Esophagus muscularis mucosa (tissue), 4 donors: ENCODE measurements at places on chromosomes 16 and 17. TPM values are rescaled to one million over a fixed set of nuclear protein-coding genes. Genes with fewer than 3 reads are reported as not detected.

DNA sequence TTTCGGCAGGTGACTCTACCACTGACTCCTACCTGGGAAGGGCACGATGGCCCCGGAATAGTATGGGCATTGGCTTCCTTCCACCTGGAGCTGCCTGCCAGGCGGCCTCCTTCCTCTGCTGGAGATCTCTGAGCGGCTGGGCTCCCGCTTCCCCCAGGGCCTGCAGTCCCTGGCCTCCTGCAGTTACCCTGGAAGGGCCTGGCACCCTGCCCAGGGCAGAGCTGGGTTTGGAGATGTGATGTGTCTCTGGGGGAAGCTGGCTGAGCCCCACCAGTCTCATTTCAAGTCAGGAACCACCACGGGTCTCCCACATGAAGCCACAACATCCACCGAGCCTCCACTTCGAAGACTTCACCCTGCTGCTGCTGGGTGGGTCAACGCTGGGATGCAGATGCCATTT is 97.9 kb downstream of the IRF8 start:
- H3K27me3 ChIP-seq = no peaks in the 10 kb centered on the region
- H3K4me3 ChIP-seq = no peak overlapping the region
- no peaks in the 10 kb centered on the region for H3K36me3 ChIP-seq
- DNase-seq = no peak
- H3K27ac ChIP-seq = no peak overlapping the region

DNA sequence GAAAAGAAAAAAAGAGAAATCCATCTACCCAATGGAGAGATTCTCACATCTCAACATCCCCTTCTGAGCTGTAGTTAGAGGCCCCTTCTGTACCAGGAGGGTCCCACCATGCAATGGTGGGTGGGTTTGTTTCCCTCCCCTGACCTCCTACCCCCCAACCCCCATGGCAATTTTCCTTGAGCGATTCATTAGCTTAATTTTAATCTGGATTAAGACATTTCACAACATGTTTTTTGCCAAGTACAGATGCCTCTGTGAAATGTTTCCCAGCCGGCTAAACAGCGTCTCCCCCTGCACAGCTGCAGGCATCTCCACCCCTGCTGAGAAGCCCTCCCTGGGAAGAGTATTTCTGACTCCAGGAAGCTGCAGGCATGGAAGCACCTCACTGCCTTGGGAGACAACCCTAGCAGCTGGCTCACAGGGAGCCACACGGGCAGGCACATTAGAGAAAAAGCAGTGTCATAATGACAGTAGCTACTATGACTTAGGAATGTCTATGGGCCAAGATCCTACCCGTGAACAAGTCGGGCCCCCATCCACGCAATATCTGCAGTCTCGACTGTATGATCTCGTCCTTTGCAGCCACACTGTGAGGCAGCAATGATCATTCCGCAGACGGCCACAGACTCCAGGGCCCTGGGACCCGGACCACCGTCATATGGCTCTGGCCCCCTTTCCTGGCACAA is 117.3 kb downstream of the ADCY9 start:
- peak overlapping the region; percentile 58 for H3K27ac ChIP-seq
- no peak for DNase-seq
- no peaks in the 10 kb centered on the region for H3K36me3 ChIP-seq
- H3K4me3 ChIP-seq = no peak overlapping the region

GRCh38 chr17:909642-910323 is 69.8 kb downstream of the NXN start:
- H3K36me3 ChIP-seq = no peaks in the 10 kb centered on the region
- no peaks in the 10 kb centered on the region for H3K27me3 ChIP-seq
- H3K27ac ChIP-seq = no peak overlapping the region
- no peak for DNase-seq

- H3K27me3 ChIP-seq = no peaks in the 10 kb centered on the region
- H3K4me3 ChIP-seq = no peak overlapping the region
- H3K4me1 ChIP-seq = no peaks in the 10 kb centered on the region
- no peak for DNase-seq
- H3K36me3 ChIP-seq = no peaks in the 10 kb centered on the region
- H3K27ac ChIP-seq = no peak overlapping the region
Observed at GRCh38 chr16:68383858-68384257, 64.5 kb downstream of the SMPD3 start.

DNA sequence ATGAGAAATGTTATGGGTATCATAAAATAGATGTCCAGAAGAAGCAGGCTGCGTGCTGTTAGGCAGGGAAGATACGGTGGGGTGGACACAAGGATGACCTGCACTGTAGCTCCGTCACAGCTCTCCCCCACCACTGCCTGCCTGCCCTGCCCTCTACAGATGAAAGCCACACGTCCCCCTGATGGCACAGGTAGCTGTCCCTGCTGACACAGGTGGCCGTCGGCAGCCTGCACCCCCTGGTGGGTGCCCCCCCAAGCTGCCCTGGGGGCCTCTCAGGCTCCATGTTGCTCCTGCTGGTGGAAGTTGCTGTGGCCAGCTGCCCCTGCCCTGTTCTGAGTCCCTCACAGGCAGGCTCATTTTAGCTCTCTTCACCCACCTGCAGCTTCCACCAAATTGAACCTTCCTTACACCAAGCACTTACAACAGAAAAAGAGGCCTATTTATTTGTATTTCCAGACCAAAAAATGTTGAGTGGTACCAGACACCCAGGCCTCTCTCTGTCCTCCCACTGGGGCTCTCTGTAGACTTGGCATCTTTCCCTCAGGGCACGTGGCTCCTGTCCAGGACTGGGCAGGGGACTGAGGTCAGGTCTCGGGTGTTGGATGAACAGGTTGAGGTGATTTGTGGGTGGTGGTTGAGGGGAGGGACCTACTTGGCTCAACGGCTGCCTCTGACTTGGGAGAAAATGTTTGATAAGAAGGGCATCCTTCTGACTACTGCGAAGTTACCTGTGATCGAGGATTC is 50.1 kb upstream of the CACNG5 start:
- no peak overlapping the region for H3K4me3 ChIP-seq
- H3K4me1 ChIP-seq = no peaks in the 10 kb centered on the region
- no peak for DNase-seq
- H3K36me3 ChIP-seq = peaks cover 47% of the 10 kb centered on the region

GRCh38 chr17:57890857-57891232 is 41.0 kb upstream of the MRPS23 start:
- no peak for DNase-seq
- peaks cover 91% of the 10 kb centered on the region for H3K4me1 ChIP-seq
- H3K27me3 ChIP-seq = no peaks in the 10 kb centered on the region
- no peaks in the 10 kb centered on the region for H3K36me3 ChIP-seq
- H3K27ac ChIP-seq = peak overlapping the region; percentile 88

DNA sequence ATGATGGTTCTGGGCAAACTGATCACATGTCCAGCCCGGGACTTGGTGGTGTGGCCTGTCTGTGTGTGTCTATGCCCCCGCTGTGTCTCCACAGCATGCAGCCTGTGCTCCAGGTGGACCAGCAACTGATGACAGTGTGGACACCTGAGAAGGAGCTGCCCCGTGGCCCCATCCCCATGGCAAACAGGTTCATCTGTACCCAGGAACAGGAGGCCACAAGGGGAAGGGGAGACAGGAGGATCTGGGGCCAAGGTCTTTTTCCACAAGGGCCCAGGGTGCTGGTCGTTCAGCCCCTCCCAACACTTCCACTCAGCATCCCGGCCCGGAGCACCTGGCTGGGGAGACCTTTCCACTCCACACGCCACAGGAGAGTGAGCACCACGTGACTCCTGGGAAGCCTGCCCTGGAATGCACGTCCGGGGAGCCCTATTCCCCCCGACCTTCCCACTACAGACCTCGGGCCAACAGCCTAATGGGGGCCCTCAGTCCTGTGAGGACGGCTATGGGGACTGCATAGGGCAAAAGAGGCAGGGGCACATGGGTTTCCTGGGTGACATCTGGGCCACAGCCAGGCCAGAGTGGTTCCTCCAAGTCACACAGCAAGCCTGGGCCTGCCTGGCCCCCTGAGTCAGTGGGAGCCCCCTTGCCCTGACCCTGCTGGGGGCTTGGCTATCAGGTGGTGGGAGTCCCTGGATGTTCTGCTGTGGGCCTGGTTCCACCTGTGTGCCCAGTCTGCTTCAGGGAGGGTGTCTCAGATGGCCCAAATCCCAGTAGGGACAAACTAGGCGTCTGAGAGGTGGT is 20.8 kb upstream of the NXPH3 start:
- H3K36me3 ChIP-seq = no peaks in the 10 kb centered on the region
- H3K4me3 ChIP-seq = no peak overlapping the region
- no peak overlapping the region for H3K27ac ChIP-seq
- H3K27me3 ChIP-seq = no peaks in the 10 kb centered on the region
- no peak for DNase-seq

GRCh38 chr16:79379095-79379494 is 221.4 kb downstream of the MAF start:
- H3K27me3 ChIP-seq = no peaks in the 10 kb centered on the region
- no peaks in the 10 kb centered on the region for H3K4me1 ChIP-seq

- H3K4me3 ChIP-seq = no peak overlapping the region
- H3K27me3 ChIP-seq = no peaks in the 10 kb centered on the region
- no peaks in the 10 kb centered on the region for H3K4me1 ChIP-seq
- DNase-seq = no peak
Observed at GRCh38 chr17:73011016-73011486, 81.4 kb downstream of the SLC39A11 start.

DNA sequence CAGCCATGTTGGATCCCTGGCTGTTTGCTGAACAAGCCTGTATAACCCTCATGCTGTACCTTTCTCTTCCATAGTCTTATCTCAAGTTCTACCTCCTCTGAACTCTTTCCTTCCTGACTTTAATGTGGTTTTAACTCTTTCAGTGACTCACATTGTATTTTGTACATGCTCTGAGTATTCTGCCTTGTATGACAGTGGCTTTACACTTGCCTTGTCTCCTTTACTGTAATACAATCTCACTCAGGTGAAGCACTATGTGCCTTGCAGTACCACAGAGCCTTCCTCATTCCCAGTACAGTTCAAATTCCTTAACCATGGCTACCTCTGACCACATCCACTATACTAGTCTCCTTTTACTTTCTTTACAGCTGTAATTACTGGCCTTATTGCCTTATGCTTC is 14.1 kb downstream of the PSMD11 start:
- H3K27ac ChIP-seq = no peak overlapping the region
- peaks cover 3% of the 10 kb centered on the region for H3K4me1 ChIP-seq
- peaks cover 94% of the 10 kb centered on the region for H3K36me3 ChIP-seq
- H3K4me3 ChIP-seq = no peak overlapping the region
- no peak for DNase-seq
- H3K27me3 ChIP-seq = no peaks in the 10 kb centered on the region

- H3K27ac ChIP-seq = no peak overlapping the region
- peak; percentile 39 for DNase-seq
- H3K4me3 ChIP-seq = no peak overlapping the region
- H3K4me1 ChIP-seq = no peaks in the 10 kb centered on the region
- no peaks in the 10 kb centered on the region for H3K27me3 ChIP-seq
- H3K36me3 ChIP-seq = no peaks in the 10 kb centered on the region
Observed at GRCh38 chr16:77711179-77711578, 11.1 kb upstream of the NUDT7 start.

DNA sequence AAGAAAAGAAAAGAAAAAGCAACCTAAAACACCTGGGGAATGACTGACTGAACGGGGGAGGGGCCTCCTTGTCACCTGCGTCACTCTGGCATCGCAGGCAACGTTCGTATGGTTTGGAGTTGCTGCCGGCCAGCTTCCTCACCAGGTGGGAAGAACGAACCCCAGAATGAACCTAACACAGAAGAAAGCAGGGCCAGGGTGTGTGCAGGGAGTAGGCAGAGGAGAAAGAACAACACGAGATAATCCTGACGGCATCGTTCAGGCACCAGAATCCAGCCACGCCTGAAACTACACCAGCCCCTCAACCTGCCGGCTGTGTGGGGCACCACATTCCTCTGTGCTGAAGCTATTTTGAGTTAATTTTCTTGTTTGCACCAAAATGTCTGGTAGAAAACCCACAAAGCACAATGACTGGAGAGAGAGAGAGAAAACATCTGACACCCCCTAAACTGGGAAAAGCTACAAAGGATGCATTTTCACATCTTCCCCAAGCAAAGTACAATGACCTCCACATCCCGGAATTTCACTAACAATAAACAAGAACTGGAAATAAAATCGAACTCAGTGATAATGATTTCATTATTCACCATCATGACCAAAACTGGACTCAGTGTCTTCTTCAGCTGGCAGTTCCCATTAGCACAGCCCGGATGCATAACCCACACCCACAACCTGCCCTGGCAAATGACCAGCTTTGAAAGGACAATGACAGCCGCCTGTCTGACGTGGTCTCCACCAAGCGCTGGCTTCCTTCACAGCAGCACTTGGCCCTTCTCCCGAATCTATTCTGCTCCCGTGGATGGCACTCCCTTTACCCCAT is 23.6 kb downstream of the RAB40B start:
- H3K4me3 ChIP-seq = no peak overlapping the region
- H3K36me3 ChIP-seq = no peaks in the 10 kb centered on the region
- no peak overlapping the region for H3K27ac ChIP-seq
- no peaks in the 10 kb centered on the region for H3K27me3 ChIP-seq
- no peaks in the 10 kb centered on the region for H3K4me1 ChIP-seq
- DNase-seq = no peak

- no peak for DNase-seq
- peak overlapping the region; percentile 31 for H3K4me3 ChIP-seq
- peaks cover 96% of the 10 kb centered on the region for H3K4me1 ChIP-seq
- H3K36me3 ChIP-seq = peaks cover 6% of the 10 kb centered on the region
- H3K27me3 ChIP-seq = no peaks in the 10 kb centered on the region
Observed at GRCh38 chr16:84834403-84834772, 14.6 kb downstream of the CRISPLD2 start.

- no peaks in the 10 kb centered on the region for H3K36me3 ChIP-seq
- no peak overlapping the region for H3K27ac ChIP-seq
- no peaks in the 10 kb centered on the region for H3K27me3 ChIP-seq
- no peak for DNase-seq
- H3K4me1 ChIP-seq = peaks cover 31% of the 10 kb centered on the region
Observed at GRCh38 chr17:68288804-68289203, 2.1 kb downstream of the SLC16A6 start.

- no peaks in the 10 kb centered on the region for H3K27me3 ChIP-seq
- H3K4me3 ChIP-seq = no peak overlapping the region
- no peak for DNase-seq
- peaks cover 38% of the 10 kb centered on the region for H3K4me1 ChIP-seq
- H3K36me3 ChIP-seq = no peaks in the 10 kb centered on the region
Observed at GRCh38 chr17:1563786-1564613, 1.4 kb upstream of the PITPNA start.

GRCh38 chr17:5820721-5821456 is 236.6 kb upstream of the NLRP1 start:
- no peak overlapping the region for H3K4me3 ChIP-seq
- peak; percentile 72 for DNase-seq
- no peaks in the 10 kb centered on the region for H3K4me1 ChIP-seq
- H3K27ac ChIP-seq = no peak overlapping the region
- H3K36me3 ChIP-seq = no peaks in the 10 kb centered on the region

KRTAP1-1 gene
- total RNA-seq = not detected

HEXIM1 gene
- 40.3 TPM for total RNA-seq

RRAD gene
- total RNA-seq = 46.9 TPM

ADAMTS18 gene
- not detected for total RNA-seq

CES3 gene
- total RNA-seq = 0.42 TPM

STXBP4 gene
- total RNA-seq = 22.6 TPM

OTOP3 gene
- not detected for total RNA-seq

ASIC2 gene
- not detected for total RNA-seq

PRDM7 gene
- not detected for total RNA-seq

MYH8 gene
- not detected for total RNA-seq
